ENCODE measurements at places on chromosomes 3 and 15.
A peak's percentile ranks its signal among the peaks of the same experiment; 100 is the strongest.

DNA sequence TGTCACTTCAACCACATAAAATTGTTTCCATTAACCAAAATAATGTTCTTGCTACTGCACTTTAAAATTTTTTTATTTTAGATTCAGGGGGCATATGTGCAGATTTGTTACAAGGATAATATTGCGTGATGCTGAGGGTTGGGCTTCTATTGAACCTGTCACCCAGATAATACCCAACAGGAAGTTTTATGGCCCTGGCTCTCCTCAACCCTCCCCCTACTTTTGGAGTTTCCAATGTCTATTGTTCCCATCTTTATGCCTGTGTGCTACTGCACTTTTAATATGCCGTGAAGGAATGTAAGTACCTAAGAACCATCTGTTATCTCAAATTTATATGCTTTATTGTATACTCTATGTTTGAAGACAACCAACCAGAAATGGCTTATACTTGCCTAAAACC is 42.0 kb upstream of the IMPG2 start:
- DNase-seq: no peak

GRCh38 chr3:34178415-34178814 is 380.0 kb downstream of the PDCD6IP start:
- no peak for DNase-seq

- peak; percentile 65 for DNase-seq
Measured at GRCh38 chr15:70741107-70741531, 22.2 kb downstream of the UACA start.

- peak; percentile 82 for DNase-seq
Measured at GRCh38 chr15:38217191-38217595, 35.4 kb upstream of the SPRED1 start.

GRCh38 chr3:50127251-50127691 is 27.9 kb upstream of the SEMA3F start:
- no peak for DNase-seq

Data from PC-3 (cell line).